Dorsolateral prefrontal cortex (tissue), 122 donors: ENCODE measurements at places on chromosomes 1 and 21. TPM values are rescaled to one million over a fixed set of nuclear protein-coding genes. Genes with fewer than 3 reads are reported as not detected.

TRAF3IP3 gene
- 3.4 TPM for total RNA-seq

IGSF9 gene
- not detected for total RNA-seq

UMODL1 gene
- 0.12 TPM for total RNA-seq

MAGOH gene
- 27.9 TPM for total RNA-seq

LCE1D gene
- not detected for total RNA-seq

LINGO4 gene
- not detected for total RNA-seq

TMEM240 gene
- total RNA-seq: 33.8 TPM

PPFIA4 gene
- 144 TPM for total RNA-seq

WNT3A gene
- not detected for total RNA-seq

AKNAD1 gene
- 0.36 TPM for total RNA-seq

KCNH1 gene
- total RNA-seq: 104 TPM

RHCE gene
- 0.74 TPM for total RNA-seq

LCE1A gene
- not detected for total RNA-seq

GJC2 gene
- 31.9 TPM for total RNA-seq

CD52 gene
- total RNA-seq: 1.9 TPM

TP53BP2 gene
- 48.0 TPM for total RNA-seq

OVAAL gene
- total RNA-seq: not detected

MAP3K6 gene
- 16.8 TPM for total RNA-seq

E2F2 gene
- total RNA-seq: 0.14 TPM

SLC19A2 gene
- total RNA-seq: 7.9 TPM

GIPC2 gene
- 1.7 TPM for total RNA-seq

TDRD5 gene
- total RNA-seq: 0.90 TPM

KCNE2 gene
- not detected for total RNA-seq

C1orf185 gene
- not detected for total RNA-seq

MAP3K7CL gene
- total RNA-seq: 3.2 TPM

DCDC2B gene
- not detected for total RNA-seq

PGLYRP4 gene
- total RNA-seq: not detected

TIE1 gene
- total RNA-seq: 19.2 TPM

TAL1 gene
- 3.1 TPM for total RNA-seq

S100A4 gene
- 12.5 TPM for total RNA-seq

PLXNA2 gene
- total RNA-seq: 114 TPM

NMNAT2 gene
- total RNA-seq: 205 TPM

OPTC gene
- total RNA-seq: not detected

NFIA gene
- 88.0 TPM for total RNA-seq

AMY1B gene
- not detected for total RNA-seq

RNU1-1 gene
- 4,311 TPM for total RNA-seq

TNFSF18 gene
- total RNA-seq: 0.96 TPM

NFASC gene
- total RNA-seq: 307 TPM

HSPA6 gene
- 1.6 TPM for total RNA-seq

INKA2 gene
- total RNA-seq: 44.2 TPM

DIO1 gene
- total RNA-seq: not detected

FCGR1A gene
- total RNA-seq: 7.0 TPM

TTC22 gene
- 0.85 TPM for total RNA-seq

TMEM82 gene
- not detected for total RNA-seq

RBP7 gene
- 4.8 TPM for total RNA-seq

C1orf226 gene
- total RNA-seq: 7.1 TPM

ARHGEF2 gene
- total RNA-seq: 162 TPM

PRRX1 gene
- total RNA-seq: 23.7 TPM

TAS1R3 gene
- 0.60 TPM for total RNA-seq
